ENCODE measurements at places on chromosomes 6 and 20. TPM values are rescaled to one million over a fixed set of nuclear protein-coding genes. Genes with fewer than 3 reads are reported as not detected.

DNA sequence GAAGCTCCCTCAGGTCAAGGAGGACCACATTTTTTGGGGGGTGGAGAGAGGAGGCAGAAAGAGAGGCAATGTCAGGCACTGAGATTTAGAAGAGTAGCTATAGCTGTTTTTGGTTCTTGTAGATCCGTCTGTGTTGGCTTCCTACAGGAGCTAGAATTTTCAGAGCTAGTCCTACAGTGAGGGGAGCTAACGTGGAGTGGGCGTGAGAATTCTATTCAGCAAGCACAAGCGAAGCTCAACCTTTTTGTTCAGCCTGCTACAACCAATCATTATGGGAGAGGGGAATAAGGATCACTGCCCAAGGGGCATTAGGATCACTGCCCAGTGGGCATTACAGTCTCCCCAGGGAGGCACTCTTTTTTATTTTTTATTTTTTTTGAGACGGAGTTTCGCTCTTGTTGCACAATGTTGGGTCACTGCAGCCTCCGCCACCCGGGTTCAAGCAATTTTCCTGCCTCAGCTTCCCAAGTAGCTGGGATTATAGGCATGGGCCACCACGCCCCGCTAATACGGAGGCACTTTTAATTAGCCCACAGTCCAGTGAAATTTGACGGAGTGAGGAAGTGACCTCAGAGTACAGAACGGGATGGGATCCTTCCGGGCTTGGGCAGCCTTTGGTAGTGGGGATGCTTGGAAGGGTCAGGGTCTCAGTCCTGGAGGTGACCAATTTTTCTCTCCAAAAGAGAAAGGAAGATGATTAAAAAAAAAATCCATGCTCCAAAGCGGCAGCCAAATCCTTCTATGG is 1.1 kb upstream of the PANK2 start:
- no peak for DNase-seq

DNA sequence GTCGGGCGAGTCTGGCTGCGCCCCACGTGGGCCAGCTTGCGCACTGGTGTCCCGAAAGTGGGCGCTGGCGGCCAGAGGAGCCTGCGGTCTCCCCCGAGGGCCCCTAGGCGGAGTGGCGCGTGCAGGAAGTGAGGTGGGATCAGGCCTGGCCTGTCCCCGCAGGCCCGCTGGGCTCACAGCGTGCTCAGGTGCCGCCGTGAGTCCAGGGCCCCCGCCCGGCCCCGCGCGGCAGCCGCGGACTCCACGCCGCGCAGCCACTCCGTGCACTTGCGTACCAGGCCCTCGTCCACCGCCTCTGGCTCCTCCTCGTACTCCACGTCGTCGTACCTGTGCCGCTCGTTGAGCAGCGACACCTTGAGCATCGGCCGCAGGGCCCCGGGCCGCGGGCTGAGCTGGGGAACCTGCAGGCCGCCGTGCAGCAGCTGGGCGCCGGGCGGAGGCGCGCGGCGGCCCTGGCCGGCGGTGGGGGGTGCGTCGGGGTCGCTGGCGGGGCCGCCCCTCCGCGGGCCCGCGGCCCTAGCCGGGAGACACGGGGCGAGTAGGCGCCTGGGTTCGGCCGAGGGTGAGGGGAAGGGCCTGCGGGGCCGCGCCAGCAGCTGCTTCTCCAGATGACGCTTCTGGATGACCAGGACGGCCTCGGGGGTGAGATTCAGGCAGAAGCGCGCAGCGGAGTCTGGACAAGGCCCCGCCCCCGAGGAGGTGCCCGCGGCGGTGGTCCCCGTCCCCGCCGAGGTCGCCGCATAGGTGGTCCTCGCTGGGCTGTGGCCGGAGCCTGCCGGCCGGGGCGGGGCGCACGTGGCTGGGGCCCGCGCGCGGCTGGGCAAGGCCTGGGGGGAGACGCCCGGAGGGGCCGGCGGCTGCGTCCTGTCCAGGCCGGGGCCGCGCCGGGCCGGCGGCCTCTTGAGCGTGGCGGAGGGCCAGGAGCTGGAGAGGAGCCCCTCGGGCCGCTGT is 835 bp downstream of the PRR18 start:
- DNase-seq, result peak; percentile 32

- DNase-seq, result no peak
Measured at GRCh38 chr6:12593771-12594529, 122.6 kb upstream of the PHACTR1 start.

DNA sequence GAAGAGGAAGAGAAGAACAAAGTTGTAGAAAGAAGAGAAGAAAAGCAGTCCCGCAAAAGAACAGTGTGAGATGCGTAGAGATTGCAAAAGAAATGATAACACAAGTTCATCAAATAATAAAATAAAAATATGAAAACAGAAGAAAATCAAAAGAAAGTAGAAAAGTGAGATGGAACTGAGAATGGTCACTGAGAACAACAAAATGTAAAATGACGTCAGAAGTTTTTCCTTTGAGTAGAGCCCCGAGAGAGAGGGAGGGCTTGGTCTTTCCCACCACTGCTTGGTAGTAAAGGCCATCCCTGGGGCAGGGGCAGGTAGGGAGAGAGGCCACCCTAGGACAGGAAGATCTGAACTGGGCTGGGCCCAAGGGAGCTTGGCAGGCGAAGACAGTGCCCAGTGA is 533.7 kb downstream of the QKI start:
- DNase-seq, result no peak

MTFR2 gene
- total RNA-seq, result 2.5 TPM

- DNase-seq, result no peak
Measured at GRCh38 chr6:134564705-134565104, 246.8 kb upstream of the SGK1 start.

RNF182 gene
- 0.15 TPM for total RNA-seq

- DNase-seq, result no peak
Measured at GRCh38 chr6:14067656-14068055, 49.9 kb upstream of the CD83 start.

- no peak for DNase-seq
Measured at GRCh38 chr20:58908221-58908620, 55.7 kb downstream of the GNAS start.

DNA sequence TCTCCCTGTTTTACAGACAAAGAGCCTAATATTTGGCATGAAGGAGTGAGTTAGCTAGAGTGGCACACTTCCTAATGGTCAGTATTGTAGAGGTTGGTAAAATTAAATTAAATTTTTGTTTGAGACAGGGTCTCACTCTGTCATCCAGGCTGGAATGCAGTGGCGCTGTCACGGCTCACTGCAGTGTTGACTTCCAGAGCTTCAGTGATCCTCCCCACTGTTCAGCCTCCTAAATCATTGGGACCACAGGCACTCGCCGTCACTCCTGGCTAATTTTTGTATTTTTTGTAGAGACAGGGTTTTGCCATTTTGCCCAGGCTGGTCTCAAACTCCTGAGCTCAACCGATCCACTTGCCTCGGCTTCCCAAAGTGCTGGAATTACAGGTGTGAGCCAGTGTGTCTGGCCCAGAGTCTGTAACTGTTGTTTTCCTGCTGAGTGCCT is 70.9 kb downstream of the SCAND1 start:
- DNase-seq, result no peak

LHFPL5 gene
- not detected for total RNA-seq

GRCh38 chr6:139316622-139317317 is 25.0 kb upstream of the TXLNB start:
- DNase-seq, result no peak

CDC25B gene
- 24.3 TPM for total RNA-seq

OR10C1 gene
- not detected for total RNA-seq

DNA sequence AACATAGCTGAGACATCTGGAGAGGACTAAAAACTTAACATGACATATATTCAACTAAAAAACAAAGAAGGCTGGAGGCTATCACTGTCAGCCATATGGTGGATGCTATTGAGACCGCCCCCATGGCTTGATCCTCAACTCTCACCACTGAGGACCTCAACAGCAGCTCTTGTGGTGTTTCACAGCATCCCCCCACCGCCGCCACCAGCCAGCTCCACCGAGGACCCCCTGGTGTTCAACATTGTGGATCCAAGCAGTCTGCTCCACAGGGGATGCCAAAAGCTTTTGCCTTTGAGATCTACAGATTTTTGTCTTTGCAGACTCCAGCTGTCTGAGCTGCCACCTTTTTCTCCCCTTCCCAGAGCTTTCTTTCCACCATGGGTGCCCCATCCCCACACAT is 64.6 kb downstream of the NUS1 start:
- no peak for DNase-seq

CDKAL1 gene
- total RNA-seq, result 31.9 TPM

- no peak for DNase-seq
Measured at GRCh38 chr6:22471132-22471690, 98.2 kb upstream of the HDGFL1 start.

DNA sequence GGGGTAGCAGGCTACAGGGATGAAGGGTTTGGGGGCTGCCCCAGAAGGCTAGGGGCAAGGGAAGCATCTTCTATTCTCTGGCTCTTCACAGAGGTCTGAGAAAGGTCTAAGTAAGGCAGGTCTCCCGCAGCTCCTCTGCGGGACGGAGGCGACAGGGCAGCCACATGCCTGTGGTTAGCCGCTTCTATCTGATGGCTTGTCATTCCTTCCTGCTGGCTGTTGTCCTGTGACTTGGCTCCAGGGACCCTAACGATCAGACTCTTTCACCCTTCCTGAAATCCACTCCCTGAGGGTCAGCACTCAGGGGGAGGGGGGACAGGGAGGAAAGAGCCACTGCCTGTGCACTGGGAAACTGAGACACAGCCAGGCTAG is 673 bp downstream of the CST7 start:
- DNase-seq, result no peak

- no peak for DNase-seq
Measured at GRCh38 chr6:160043784-160044183, 74.9 kb downstream of the IGF2R start.

PPP1R14C gene
- total RNA-seq, result 0.32 TPM

DNA sequence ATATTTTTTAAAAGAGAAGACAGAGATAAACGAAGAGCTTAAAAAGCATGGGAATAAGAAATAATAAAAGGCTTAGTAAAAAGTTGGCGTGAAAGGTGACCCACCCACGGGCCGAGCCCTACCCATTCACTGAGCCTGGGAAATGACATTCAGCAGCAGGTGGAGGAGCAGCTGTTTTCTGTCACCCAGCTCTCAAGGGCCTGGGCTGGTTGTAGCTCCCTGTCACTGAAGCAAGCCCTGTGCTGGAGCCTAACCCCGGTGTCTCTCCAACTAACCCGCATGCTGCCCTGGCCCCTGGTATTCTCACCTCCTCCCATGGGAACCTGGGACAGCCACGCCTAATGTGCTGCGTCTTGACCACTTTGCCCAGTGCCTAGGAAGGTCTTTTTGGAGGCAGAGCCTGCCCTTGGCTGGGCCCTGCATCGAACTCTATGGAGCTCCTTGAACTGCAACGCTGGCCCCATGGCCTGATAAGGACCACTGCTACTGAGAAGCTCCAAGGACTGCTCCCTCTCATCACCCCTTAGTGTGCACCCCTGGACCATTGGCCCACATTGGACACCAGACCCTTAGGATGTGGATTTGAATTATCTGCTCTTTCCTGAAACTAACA is 68.8 kb upstream of the IYD start:
- DNase-seq, result no peak

SLC22A16 gene
- not detected for total RNA-seq

DNMT3B gene
- 0.20 TPM for total RNA-seq

DNA sequence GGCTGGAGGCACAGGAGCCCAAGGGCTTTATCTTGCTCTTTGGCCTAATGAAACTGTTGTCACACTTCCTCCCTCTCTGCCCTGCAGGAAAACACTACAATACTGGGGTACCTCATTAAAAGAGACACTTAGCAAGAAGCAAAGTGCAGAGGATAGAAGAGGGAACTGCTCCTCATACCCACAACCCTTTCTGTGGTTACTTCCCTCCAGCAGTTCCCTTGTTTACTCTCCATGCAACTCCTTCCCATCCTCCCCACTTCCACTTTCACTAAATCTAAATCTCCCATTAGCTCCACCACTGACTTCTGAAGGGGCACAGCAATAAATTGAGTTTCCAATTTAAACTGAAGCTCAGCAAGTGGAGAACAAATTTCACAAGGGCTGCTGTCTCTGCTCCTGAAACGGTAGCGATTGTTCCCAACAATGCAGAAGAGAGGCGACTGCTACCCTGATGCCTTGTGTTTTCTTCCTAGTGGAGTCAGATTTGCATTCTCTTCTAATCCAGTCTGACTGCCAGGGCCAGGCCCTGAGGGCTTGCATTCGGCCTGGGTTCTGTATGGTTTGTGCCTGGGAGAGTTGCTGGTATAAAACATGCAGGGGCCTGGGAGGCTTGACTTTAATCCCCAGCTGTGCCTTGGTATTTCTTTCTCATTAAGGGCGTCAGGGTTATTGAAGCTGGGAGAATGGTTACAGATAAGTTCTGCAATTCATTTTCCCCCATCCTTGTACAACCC is 454.7 kb downstream of the TFAP2B start:
- DNase-seq, result no peak

ADGB gene
- total RNA-seq, result not detected

- no peak for DNase-seq
Measured at GRCh38 chr6:43203029-43203717, 21.2 kb downstream of the CUL9 start.

ULBP2 gene
- total RNA-seq, result 0.29 TPM

SOBP gene
- 1.1 TPM for total RNA-seq

- DNase-seq, result no peak
Measured at GRCh38 chr20:55893031-55893430, 112.3 kb downstream of the CBLN4 start.

- no peak for DNase-seq
Measured at GRCh38 chr20:58875541-58876134, 23.1 kb downstream of the GNAS start.

DNA sequence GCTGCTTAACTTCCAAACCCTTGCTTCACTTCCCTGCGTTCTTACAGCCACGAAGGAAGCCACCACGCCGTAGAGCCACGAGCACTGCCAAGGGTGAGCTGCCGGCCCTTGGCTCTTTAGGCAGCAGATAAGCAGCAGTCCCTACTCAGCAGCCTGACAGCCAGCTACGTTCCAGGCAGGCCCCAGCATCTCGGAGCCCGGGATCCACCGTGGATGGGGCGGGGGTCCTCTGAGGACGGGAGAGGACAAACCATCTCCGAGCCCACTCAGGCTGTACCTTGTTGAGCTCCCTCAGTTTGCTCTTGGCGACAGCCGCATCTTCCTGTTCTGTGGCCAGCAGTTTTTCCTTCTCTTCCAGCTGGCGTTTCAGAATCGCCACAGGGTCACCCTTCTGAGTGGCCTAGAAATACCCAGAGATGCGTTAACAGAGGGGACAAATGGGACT is 40.5 kb downstream of the RRBP1 start:
- DNase-seq, result no peak

DNA sequence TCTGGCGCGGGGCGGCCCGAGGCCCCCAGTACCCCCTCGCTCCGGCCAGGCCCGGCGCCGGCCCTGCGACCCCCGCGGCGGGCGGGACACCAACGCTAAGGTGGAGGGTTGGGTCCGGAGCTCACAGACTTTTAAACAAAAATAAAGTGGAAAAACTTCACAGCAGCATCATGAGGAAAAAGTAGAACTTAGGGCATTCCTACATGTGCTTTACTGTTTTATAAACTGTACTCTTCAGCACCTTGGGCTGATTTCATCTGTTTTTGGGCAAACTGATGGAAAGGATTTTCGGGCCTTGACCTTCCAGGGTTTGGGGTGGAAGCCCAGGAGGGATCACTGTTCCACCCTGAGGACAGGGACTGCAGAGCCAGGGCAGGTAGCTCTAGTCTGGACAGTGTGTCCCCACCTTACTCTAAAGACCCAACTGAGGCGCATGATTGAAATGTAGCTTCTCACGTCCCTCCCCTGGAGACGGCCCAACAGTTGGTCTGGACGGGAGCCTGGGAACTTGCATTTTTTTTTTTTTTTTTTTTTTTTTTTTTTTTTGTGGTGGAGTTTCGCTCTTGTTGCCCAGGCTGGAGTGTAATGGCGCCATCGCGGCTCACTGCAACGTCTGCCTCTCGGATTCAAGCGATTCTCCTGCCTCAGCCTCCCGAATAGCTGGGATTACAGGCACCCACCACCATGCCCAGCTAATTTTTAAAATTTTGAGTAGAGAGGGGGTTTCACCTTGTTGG is 740 bp downstream of the NELFCD start:
- DNase-seq, result no peak

- no peak for DNase-seq
Measured at GRCh38 chr6:148192310-148192709, 150.3 kb upstream of the SASH1 start.
